ENCODE measurements at places on chromosomes 7 and 10.

DNA sequence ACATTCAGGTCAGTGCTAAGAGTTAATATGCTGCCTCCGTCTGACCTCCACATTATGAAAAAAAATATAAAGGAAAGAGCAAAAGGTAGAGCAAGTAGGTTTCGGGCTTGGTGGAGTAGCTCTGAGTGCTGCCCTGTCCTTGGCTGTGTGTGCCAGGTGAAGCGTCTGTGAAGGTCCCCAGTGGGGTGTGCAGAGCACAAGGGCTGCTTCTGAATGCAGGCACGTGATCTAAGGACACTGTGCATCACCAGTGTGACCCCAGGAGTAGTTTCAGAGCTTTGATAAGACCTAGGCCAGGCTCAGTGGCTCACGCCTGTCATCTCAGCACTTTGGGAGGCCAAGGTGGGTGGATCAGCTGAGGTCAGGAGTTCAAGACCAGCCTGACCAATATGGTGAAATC, 36.0 kb downstream of the KLF6 start:
- DNase-seq, result no peak

DNA sequence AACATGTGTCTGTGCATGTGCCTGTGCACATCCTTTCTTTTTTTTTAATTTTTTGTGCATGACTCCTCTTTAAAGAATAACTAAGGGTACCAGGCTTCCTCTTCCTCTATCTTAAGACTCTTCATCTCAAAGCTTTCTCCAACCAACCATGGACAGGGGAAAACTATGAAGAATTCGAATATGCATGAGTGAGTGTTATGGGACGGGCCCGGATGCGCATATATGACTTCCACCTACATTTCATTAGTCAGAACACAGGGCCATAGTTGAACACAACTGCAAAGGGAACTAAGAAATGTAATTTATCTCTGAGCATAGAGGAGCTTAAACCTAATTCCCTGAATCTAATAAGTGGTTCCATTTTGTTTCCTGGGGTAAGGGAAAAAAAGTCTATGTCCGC, 270.3 kb upstream of the SORCS1 start:
- no peak for DNase-seq

- no peak for DNase-seq
Measured at GRCh38 chr10:103800789-103801540, 54.4 kb downstream of the SH3PXD2A start.

DNA sequence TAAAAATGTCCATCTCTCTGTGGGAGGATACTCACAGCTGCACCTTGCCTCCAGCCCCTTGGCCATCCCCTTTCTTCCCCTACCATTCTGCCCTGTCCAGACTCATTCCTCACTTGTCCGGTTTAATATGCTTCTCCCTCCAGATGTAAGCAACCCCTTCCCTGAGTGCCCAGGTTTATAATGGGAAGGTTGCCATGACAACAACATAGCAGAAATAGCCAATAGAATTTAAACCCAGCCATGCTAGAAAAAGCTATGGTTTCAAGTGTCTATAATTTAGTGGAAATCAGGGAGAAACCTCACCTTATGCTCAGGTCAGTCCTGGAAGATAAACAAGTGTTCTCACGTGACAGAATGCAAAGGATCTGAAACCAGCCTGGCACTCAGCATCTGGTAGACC, 196.0 kb upstream of the FZD8 start:
- no peak for DNase-seq

DNA sequence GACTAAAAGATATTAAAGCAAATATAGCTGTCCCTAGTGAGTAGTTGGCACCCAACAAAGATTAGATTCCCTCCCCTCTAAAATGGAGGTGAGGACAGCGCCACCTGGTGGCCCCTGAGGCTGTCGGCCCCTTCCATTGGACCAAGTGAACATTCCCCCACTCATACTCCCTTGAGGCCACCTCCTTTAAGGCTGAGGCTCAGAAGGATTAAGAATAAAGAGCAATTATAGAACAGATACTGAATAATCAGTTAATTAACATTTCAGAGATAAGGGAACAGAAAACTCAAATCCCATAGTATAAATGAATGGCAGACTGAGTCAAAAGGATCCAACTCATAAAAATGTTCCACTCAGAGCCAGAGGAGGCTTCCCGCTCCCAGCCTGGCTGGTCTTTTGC, 130.4 kb upstream of the GHITM start:
- DNase-seq, result no peak

DNA sequence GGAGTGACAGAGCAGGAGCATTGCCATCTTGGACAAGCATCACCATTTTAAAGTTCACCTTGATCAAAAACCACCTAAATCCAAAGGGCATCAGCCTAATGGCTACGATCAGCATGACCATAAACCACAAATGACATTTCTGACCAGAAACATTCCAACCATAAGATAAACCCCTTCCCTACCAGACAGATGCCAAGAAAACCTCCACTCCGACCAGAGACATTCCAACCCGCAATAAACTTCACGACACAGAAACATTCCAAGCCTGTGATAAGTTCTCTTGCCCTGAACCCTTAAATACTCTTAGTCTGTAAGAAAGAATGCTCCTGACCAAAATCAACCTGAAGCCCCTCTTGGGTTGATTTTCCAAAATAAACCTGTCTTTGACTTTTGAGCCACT, 606.9 kb downstream of the POM121L12 start:
- DNase-seq, result no peak

- no peak for DNase-seq
Measured at GRCh38 chr10:27982875-27983543, 15.9 kb downstream of the ODAD2 start.

DNA sequence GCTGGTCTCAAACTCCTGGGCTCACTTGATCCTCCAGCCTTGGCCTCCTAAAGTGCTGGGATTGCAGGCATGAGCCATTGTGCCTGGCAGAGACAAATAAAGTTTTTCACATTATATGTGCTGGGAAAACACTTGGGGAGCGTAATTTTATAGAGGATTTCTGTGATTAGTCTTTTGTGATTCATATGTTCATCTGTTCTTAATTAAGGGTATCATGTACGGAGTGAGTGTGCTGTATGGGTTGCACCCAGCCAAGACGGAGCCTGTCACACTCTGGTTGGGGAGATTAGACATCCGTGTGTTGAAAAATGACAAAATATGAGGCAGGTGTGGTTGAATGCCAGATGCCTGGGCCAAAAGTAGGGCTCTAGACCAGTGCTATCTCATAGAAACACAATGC, 10.3 kb downstream of the ADRB1 start:
- DNase-seq, result no peak

DNA sequence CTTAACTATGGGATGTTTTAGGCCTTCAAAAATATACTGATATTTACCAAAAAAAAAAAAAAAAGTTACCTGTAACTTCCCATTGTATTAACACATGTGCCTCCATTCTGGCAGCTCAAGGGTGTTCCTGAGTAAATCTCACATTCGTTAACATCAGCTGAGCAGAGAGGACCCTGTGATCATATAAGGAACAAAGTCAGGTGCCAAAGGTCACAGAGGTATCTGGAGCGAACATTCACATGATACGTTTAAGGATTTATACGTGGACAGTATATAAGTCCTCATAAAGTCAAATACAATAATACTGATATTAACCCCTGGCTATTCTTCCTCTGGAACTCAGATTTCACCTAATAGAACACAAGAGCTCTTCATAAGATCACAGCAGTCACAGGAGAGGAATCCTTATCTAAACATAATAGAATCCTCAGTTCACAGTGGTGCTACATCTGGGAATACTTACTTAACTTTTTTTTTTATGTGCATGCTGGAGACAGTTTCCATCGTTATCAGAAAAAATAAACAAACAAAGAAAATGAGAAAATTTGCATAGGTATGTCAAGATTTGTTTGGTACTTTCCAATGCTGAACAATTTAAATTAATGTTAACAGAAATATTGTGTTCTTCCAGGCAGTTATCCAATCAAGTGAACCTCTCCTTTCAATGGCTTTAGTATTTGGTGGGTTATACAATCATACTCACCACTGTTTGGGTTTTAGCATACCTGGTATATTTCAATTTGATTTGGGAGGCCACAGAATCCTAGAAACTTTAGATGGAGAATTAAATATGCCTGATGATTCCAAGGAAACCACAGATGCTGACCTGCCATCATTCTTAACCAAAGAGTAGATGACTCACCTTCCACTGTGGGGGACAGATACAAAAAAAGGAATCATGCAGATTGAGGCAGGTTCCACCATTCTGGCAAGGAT, 6.6 kb downstream of the CUBN start:
- DNase-seq, result no peak

DNA sequence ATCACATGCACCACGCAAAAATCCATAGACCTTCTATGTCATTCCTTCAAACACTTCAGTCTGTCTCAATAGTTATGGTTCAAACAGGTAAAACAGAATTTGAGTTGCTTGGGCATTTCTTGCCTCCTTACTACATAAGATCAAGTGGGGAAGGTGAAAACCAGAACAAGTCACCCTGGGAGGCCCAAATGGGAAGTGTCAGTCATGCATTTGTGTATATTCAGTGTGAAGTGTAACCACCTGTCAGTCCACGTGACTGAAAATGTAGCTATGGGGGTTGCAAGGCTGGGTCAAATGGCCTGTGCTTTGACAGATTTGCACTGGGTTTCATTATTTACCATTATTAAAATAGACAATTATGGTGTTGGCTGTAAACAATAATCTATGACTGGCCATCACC, 176.6 kb upstream of the VIPR2 start:
- DNase-seq, result no peak

DNA sequence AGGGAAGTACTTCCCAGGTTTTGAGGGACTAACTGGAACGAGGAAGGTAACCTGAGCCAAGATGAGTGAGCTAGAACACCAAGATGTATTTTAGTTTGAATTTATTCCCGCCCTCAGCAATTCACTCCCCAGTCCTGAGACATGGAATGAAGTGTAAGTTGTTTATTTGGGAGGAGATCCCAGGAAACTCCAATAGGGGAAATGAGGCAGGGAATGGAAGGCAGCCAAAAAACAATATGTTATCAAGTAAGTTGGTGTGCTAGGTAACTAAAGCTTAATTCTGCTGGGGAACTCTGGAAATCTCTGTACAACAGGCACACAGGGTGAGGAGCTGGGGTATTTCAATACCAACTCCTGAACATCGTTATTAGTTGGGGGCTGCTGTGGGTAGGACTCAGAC, 189.7 kb upstream of the HDAC9 start:
- DNase-seq, result no peak

DNA sequence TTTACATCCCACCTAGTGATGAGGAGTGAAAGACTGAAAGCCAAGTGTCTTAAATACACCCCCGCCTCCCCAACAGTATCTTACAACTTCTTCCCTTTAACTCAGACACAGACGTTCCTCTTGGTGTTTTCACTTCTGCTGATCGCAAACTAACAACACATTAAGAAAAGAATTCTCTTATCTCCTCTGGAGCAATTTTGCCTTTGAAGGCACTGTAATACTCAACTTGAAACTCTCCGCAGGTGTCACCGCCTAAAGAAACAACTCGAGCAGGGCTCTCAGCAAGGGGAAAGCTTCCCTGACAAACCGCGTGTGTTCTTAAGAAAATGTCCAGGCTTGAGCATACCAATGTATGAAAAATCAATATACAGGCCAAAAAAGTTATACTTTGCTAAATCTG, 452 bp downstream of the SEMA3C start:
- no peak for DNase-seq

DNA sequence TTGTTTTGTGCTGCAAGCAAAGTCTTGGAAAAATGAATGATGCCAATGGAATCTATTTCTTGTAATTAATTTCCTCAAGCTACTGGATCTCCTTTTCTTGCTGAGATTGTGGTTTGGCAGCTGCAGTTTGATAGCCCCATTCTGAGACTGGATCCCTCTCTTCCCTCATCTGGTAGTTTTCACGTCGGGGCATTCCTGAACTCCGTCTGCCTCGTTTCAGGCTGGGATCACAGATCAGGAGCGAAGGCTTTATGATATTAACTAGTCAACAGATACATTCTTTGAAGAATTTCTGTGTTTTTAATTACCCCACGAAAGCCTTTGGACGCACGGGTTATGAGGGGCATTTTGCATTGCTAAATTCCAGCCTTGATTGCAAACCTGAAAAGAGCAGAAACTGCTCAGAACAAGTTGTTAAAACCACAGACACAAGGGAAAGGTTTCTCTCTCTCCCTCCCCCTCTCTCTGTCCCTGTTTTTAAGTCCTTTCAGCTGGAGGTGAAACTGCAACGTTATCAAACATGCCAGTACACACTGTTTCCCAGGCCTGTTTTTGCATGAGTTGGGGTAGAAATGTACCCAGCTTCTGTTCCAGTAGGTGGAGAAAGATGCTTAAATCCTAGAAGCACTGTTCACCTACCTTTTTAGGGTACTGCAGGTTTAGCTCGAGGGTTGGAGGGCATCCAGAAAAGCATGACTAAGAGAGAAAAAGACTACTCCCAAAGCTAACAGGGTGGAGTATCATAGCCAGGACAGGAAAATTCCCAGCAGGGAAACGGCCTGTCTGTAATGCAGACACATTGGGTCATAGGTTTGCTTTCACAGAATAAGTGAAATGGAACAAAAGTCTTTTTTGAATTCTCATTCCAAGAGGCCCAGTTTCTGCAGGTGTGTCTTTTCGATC, 124.3 kb downstream of the CUX1 start:
- DNase-seq, result no peak

- no peak for DNase-seq
Measured at GRCh38 chr7:82376739-82377138, 66.8 kb downstream of the CACNA2D1 start.

GRCh38 chr7:81036057-81036456, 117.2 kb upstream of the SEMA3C start:
- DNase-seq, result no peak

- DNase-seq, result no peak
Measured at GRCh38 chr7:11707606-11708193, 124.3 kb downstream of the THSD7A start.

DNA sequence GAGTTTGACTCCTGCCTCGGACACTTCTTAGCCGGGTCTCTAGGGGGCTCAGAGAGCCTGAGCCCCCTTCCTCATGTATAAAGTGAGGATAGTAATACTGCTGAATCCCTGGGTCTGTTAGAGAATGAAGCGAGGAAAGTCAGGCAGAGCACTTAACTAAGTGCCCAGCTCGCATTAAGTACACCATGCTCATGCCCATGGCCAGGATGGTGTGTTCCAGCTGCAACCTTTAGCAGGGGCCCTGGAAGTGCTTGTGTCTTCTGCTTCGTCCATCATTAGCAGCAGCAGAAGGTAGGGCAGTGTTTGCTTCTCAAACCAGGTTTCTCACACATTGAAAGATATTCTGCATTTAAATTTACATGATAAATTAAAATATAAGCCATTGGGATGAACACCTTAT, 27.3 kb upstream of the WDFY4 start:
- no peak for DNase-seq

DNA sequence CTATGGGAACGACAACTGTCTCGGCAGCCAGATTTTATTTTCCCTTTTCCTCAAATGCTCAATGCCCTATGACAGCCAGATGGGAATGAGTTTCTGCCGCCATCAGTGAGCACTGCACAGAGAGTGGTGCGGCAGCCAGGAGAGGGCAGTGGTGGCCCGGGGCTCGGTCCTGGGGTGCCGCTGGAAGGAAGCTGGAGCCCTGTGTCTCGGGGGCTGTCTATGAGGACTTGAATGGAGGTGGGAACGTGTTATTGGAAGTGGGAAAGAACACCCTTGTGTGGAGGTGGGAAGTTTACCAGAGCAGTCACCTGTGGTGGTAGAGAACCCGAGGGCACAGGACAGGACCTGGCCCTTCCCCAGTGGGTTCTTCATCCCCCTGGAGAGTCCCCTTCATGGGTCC, 35.8 kb downstream of the JAKMIP3 start:
- DNase-seq, result no peak
